ENCODE measurements at places on chromosomes 7 and 10.
A peak's percentile ranks its signal among the peaks of the same experiment; 100 is the strongest.

DNA sequence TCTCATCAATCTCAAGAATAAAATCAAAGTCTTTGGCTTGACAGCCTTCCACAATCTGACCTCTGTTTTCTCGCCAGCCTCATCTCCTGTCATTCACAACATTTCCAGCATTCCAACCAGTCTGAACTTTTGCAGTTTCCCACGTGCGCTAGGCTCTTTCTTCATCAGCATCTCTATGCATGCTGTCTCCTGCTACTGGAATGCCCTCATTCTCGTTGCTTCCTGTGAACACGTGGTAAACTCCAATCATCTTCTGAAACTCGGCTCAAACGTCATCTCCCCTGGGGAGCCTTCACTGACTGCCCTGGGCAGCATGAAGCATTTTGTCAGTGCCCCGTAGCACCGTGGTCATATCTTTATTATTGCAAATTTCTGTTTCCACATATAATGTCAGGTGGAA, 12.2 kb upstream of the RSBN1L start:
- DNase-seq: no peak

DNA sequence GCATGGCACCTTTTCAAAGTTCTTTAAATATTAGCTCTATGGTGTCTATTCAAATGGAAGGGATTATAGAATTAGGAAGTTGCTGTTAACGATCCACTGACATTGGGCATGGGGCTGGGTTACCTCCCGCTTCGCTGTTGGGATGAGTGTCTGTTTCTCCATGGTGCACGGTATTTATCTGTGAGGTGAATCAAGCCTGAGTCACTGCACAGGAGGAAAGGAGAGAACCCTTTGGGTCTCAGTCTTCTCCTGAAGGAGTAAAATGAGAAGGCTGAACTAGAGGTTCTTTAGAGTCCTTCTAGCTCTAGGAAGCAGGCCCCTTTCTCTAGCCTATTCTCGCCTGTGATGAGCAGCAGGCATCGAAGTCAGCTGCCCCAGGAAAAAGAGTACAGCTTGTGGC, 7.3 kb downstream of the JCAD start:
- DNase-seq: no peak

DNA sequence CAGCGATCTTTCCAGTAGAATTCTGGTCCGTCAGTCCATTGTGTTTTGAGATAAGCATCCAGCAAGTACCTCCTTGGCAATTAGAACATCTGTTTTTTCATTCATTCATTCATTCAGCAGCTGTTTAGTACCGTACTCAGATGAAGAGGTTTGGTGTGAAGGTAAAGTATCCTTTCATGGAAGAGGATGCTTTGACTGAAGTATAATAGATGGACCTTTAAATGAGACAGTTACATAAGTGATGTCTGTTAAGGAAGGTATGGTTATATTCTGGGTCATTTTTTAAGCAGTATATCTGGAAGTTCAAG, 1.2 kb downstream of the MAPK8 start:
- DNase-seq: no peak

GRCh38 chr10:62442006-62442405, 67.8 kb downstream of the ZNF365 start:
- no peak for DNase-seq

GRCh38 chr7:132035517-132036362, 479.3 kb upstream of the PODXL start:
- DNase-seq: no peak

GRCh38 chr7:136925044-136925443, 56.6 kb downstream of the CHRM2 start:
- no peak for DNase-seq

DNA sequence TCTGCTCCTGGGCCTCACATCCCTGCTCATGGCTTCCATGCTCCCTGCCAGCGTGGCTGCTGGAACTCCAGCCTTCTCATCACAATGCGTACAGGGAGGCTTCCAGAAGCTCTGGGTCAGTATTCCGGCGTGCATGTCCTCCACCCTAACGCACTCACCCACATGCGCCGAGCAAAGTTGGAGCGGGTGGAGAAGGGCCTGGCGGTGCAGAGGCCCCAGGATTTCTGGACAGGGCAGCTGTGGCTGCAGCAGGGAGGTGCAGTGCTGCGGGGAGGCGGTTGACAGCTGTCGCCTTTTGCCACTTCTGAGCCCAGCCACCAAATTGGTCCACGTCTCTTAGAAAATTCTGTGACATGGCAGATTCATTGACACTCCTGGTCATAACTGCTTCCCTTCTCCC, 33.6 kb upstream of the FAM20C start:
- no peak for DNase-seq

DNA sequence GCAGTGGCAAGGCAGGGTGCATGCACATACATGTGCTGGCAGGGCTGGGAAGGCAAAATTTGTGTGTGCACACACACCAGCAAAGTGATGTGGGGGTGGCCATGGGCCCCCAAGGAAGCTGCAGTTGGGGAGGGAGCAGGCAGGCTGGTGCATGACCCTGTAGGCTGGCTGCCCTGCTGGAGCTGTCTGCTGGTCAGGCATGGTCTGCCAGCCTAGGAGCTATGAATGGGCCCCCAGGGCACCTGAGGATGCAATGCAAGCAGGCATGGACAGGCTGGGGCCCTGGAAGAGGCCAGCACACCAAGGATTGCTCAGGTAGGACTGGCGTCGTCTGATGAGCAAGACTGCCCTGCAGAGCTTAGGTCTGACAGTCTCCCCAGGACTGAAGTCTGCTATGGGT, 18.2 kb upstream of the PPP1R3A start:
- no peak for DNase-seq

DNA sequence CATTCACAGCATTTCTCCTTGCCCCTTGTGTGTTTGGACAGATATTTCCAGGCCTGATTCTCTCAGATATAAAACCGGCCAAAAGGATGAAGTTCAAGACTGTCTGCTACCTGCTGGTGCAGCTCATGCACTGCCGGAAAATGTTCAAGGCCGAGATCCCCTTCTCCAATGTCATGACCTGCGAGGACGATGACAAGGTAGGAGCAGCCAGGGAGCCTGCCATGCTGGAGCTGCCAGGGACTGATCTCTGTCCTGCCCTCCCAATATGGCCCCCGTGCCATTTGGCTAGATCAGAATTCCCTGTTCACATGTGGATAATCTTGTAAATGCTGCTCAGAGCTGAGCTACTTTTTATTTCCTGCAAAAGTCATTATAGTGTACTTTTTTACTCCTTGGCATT, 87.8 kb downstream of the ADCY1 start:
- no peak for DNase-seq

GRCh38 chr10:33937036-33937730, 602.7 kb upstream of the NRP1 start:
- no peak for DNase-seq

GRCh38 chr7:151249034-151249731, 689 bp upstream of the SMARCD3 start:
- peak; percentile 67 for DNase-seq

GRCh38 chr7:56081626-56082340, 11.0 kb downstream of the PHKG1 start:
- no peak for DNase-seq

GRCh38 chr10:22433875-22434274, 88.6 kb downstream of the SPAG6 start:
- DNase-seq: no peak

- DNase-seq: peak; percentile 74
These were observed 11.2 kb upstream of the EPHA1 start for GRCh38 chr7:143419880-143420279.

DNA sequence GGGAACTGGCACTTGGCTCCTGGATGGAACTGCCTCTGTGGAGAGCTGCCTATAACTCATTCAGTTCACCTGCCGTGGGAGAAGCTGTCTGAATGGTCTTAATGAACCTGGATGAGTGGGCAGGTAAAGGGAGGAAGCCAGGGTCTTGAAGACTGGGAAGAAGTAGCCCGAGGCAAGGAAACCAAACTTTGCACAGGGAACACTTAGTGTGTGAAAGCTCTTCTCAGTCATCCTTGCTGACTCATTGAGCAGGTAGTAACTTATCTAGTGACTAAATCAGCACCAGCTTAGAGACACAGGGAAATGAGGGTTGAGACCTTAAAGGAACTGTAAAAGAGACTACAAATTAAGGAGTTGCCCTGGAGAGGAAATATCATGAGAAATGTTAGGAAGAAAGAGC, 9.9 kb downstream of the LRRC4 start:
- no peak for DNase-seq

- DNase-seq: no peak
These were observed 94.7 kb upstream of the EFCAB10 start for GRCh38 chr7:105675934-105676371.

DNA sequence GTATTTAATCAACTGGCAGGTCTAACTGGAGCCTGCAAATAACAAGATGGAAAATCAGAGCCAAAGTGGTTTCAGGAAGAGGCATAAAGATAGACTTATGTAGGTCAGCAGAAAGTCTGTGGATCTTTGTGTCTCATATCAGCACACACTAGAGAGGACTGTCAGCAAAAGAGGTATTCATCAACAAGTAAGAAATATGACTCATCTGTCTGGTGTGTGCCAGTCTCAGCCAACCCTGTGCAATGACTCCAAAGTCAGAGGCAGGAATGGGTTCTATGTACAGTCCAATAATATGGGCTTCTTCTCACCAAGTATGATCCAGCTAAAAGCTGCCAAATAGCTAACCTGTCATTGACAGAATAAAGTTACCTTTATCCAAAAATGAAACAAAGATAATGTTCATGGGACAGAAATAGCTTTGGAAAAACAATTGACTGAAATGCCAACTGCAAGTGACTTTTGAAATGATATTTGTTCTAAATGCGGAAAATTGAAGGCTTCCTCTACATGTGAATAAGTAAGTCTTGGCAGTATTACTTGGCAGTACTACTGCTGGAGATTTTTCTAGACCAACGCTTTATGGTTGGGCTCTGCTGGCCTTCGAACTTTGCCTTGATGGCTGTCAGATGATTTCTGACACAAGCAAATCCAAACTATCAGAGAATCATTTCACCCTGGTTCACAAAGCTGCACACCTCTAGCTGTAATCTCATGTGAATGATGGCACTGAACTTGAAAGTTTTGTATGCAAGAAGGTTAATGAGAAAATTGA, 272.3 kb upstream of the SEMA3C start:
- no peak for DNase-seq

GRCh38 chr10:43204042-43204942, 62.6 kb downstream of the RASGEF1A start:
- DNase-seq: no peak

DNA sequence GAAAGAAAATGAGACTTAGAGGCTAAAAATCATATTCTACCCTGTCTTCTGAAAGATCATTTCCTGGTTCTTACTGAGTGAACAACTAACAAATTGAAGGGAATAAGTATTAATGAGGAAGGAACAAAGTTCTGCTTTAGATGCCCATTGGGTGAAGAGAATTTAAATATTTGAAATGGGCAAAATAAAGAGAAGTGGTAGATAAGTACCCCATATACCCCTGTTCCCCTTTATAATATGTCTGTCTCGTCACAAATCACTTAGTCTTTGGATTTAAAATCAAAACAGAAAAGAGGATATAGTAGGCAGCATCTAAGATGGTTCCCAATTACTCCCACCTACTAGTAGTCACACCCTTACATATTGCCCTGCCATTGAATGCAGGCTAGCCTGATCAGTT, 13.2 kb downstream of the TES start:
- DNase-seq: no peak

DNA sequence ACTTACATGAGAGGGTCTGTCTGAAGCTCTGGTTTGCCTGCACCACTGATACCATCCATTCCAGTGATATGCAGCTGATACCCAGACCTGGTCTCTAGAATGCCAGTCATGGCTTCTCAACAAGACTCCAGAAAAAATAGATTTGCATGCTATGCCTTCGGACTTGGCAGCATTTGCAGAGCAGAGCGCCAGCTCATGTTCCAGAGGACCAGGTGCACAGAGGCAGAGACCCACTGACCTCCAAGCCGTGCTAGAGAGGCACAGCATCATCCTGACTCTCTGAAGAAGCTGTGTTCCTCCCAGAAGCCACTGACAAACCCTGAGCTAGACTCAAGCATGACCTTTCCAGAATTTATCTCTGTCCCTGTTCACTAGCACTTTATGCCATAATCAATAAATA, 6.9 kb upstream of the PRKAG2 start:
- no peak for DNase-seq

- DNase-seq: no peak
These were observed 4.4 kb upstream of the ADAM8 start for GRCh38 chr10:133281084-133281483.

- no peak for DNase-seq
These were observed 64.6 kb upstream of the KCTD7 start for GRCh38 chr7:66564045-66564444.

- DNase-seq: no peak
These were observed 98.9 kb downstream of the MKI67 start for GRCh38 chr10:128027306-128027705.

- no peak for DNase-seq
These were observed 365 bp downstream of the YME1L1 start for GRCh38 chr10:27153845-27154193.

DNA sequence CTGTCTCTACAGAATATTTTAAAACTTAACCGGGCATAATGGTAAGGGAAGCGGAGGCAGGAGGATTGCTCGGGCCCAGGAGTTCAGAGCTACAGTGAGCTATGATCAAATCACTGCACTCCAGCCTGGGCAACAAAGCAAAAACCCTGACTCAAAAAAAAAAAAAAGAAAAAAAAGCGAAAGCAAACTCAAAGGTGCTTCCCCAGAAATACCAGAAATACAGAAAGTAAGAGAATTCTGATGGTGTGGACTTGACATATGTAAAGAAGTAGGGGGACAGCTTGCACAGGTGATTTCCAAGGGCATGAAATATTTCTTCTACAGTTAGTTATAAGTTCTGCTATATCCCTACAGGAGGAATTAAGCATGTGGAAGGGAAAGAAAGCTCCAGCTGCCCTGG, 69.7 kb upstream of the APBB1IP start:
- no peak for DNase-seq

GRCh38 chr10:1952126-1953095, 215.1 kb upstream of the ADARB2 start:
- DNase-seq: no peak

DNA sequence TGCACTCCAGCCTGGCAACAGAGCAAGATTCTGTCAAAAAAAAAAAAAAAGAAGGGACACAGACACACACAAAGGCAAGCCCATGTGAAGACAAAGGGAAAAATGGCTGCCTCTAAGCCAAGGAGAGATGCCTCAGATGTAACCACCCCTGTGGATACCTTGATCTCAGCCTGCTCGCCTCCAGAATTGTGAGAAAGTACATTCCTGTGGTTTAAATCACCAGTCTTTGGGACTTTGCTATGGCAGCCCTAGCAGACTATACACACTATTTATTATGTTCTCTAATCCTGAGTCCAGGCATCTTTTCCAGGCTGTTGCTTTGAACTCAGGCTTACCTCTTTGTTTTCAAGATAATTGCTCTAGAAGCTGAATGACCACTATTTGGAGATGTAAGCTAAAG, 494.3 kb downstream of the GALNT17 start:
- DNase-seq: no peak

DNA sequence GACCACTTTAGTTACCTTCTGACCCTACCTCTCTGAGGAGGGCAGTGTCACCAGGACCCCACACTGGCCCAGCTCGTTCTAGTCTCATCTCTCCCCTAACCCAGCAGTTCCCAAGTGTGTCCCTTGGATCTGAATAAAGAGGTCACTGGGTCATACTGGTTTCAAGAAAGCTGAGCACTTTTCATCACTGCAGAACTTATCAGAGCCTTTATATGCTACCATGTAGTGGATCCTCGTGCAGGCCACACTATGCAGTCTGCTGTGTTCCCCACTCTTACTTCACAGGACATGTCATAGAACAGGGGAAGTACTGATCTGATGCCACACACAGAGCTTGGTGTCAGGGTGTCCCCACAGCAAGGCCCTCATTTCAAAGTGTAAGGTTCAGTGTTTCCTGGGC, 113.8 kb downstream of the GFRA1 start:
- DNase-seq: no peak

GRCh38 chr10:12445701-12446334, 96.5 kb downstream of the CAMK1D start:
- no peak for DNase-seq

- no peak for DNase-seq
These were observed 68.0 kb downstream of the VOPP1 start for GRCh38 chr7:55504093-55504859.
